Colonic mucosa (tissue), 4 donors: ENCODE measurements at places on chromosomes 2 and 18. TPM values are rescaled to one million over a fixed set of nuclear protein-coding genes. Genes with fewer than 3 reads are reported as not detected.

CNDP1 gene
- total RNA-seq: 0.10 TPM

FNDC4 gene
- 1.1 TPM for total RNA-seq

CDH2 gene
- 1.4 TPM for total RNA-seq

CNDP2 gene
- total RNA-seq: 206 TPM

SNTG2 gene
- total RNA-seq: 0.72 TPM

MAP3K20 gene
- total RNA-seq: 38.9 TPM

DNA sequence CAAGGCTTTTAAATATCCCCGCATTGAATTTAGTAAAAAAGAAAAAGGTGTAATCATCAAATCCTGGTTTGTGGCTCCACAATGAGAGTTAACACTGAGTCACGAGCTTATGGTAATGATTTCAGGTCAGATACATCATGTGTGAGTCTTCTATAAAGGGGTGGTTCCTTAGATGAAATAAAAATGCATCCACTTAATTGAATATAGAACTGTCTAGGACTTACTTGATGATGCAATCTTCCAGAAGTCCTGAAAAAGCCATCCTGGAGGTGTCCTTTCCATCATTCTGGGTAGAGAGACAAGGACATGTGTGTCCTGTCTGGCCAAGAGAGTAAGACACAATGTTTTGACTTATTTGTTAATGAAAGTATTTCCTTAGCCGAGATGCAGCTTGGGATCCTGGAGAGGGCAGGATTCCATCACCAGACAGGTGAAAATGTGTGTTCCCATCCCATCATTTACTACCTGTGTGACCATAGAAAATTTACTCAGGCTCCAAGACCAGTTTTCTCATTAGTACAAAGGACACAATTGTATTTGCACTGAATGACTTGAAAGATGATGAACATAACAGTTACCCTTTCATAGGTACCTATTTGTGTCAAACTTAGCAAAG lies 1539.8 kb upstream of the PIK3C3 start:
- no peaks in the 10 kb centered on the region for H3K36me3 ChIP-seq
- no peaks in the 10 kb centered on the region for H3K27me3 ChIP-seq
- no peak overlapping the region for H3K4me3 ChIP-seq
- DNase-seq: no peak
- no peak overlapping the region for H3K27ac ChIP-seq
- H3K4me1 ChIP-seq: no peaks in the 10 kb centered on the region

DNA sequence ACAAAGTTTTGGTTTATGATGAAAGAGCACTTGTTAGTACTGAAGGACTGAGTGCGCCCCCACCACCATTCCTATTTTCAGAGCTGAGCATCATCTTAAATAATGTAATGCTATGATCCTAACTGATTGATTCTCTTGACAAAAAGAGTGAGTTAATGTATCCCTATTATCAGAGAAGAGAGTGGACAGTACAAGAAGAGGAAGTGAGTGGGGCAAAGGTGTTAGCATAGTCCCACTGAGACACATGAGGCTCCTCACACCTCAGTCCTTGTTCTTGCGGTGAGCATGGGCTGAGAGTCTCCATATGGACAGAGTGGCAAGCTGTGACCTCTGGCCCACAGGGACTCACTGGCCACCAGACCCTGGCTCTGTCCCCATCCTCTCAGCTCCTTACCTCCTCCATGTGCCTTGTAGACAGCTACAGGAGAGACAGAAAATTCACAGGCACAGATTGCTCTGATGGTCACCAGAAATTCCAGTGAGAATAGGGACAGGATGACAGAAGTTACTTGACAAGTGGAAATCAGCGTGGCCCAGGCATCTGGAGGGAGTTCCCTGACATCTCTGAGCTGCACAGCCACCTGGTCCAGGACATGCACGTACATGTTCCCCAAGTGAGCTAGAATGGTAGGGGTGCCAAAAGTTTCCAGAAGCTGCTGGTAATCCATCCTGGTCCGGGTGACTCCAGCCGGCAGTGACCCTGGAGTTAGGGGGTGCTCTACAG lies 32.6 kb downstream of the NAPG start:
- DNase-seq: no peak
- H3K27me3 ChIP-seq: no peaks in the 10 kb centered on the region
- no peaks in the 10 kb centered on the region for H3K36me3 ChIP-seq
- H3K4me1 ChIP-seq: no peaks in the 10 kb centered on the region
- no peak overlapping the region for H3K4me3 ChIP-seq

DNA sequence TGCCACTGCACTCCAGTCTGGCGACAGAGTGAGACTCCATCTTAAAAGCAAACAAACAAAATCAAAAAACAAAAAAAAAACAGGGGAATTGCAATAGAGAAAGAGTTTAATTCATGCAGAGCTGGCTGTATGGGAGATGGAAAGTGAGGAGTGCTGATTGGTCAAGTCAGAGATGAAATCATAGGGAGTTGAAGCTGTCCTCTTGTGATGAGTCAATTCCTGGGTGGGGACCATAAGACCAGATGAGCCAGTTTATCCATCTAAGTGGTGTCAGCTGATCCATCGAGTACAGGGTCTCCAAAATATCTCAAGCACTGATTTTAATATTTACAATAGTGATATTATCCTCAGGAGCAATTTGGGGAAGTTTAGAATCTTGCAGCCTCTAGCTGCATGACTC lies 45.3 kb downstream of the FRZB start:
- no peak overlapping the region for H3K27ac ChIP-seq
- H3K4me3 ChIP-seq: no peak overlapping the region
- H3K36me3 ChIP-seq: no peaks in the 10 kb centered on the region
- no peak for DNase-seq
- H3K4me1 ChIP-seq: no peaks in the 10 kb centered on the region
- H3K27me3 ChIP-seq: no peaks in the 10 kb centered on the region

DNA sequence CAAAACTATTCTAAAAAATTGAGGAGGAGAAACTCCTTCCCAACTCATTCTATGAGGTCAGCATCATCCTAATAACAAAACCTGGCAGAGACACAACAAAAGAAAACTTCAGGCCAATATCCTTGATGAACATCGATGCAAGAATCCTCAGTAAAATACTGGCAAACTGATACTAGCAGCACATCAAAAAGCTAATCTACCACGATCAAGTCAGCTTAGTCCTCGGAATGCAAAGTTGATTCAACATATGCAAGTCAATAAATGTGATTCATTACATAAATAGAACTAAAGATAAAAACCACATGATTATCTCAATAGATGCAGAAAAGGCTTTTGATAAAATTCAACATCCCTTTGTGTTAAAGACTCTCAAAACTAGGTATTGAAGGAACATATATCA lies 63.1 kb downstream of the EHBP1 start:
- no peaks in the 10 kb centered on the region for H3K36me3 ChIP-seq
- no peaks in the 10 kb centered on the region for H3K27me3 ChIP-seq
- H3K4me1 ChIP-seq: no peaks in the 10 kb centered on the region
- DNase-seq: no peak

- no peak for DNase-seq
- no peaks in the 10 kb centered on the region for H3K4me1 ChIP-seq
- no peak overlapping the region for H3K27ac ChIP-seq
- H3K36me3 ChIP-seq: no peaks in the 10 kb centered on the region
- no peaks in the 10 kb centered on the region for H3K27me3 ChIP-seq
- no peak overlapping the region for H3K4me3 ChIP-seq
These were observed 70.4 kb upstream of the ST6GAL2 start for GRCh38 chr2:106956416-106956815.

DNA sequence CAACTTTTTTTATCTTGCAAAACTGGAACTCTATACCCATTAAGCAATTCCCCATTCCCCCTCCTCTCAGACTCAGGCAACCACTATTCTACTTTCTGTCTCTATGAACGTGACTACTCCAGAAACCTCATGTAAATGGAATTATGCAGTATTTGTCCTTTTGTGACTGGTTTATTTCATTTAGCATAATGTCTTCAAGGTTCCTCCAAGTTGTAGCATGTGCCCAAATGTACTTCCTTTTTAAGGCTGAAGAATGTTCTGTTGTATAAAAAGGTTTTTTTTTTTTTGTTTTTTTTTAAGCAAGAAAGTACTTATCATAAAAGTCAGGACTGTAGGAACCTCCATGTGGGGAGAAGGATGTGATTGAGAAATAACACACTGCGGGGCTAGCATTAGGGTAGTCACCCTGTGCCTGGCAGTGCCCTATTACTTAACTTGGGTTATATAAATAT lies 262.9 kb upstream of the FBXO11 start:
- H3K27me3 ChIP-seq: no peaks in the 10 kb centered on the region
- H3K27ac ChIP-seq: no peak overlapping the region
- H3K36me3 ChIP-seq: no peaks in the 10 kb centered on the region
- no peaks in the 10 kb centered on the region for H3K4me1 ChIP-seq
- no peak overlapping the region for H3K4me3 ChIP-seq

DNA sequence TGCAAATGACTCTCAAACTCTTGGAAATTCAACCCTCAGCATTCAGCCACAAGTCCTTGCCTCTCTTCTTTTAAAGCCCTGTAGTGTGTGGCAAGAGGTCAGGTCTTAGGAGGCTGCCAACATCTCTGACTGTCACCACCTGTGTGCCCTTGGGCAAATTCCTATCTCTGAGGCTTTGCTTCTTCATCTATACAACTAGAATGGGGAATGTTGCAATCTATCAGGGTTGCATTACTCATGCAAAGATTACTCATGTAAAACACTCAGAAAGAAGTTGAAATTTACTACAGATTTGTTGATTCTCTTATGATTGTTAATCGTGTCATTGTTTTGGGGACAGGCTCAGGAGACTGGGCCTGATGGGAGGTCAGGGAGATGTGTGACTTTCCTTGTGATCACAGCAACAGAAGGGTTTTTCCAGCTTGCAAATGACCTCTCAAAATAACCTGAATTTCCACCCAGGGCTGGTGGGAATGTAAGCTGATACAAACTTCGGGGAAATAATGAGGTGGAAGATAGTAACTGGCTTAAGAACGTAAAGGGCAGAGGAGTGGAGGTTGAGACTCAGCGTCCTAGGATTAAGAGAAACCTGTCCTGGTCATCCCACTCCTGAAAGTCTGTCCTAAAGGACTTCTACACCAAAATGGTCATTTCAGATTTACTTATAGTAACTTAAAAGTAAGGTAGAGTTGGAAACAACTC lies 32.1 kb upstream of the SIGLEC15 start:
- H3K4me1 ChIP-seq: no peaks in the 10 kb centered on the region
- H3K36me3 ChIP-seq: no peaks in the 10 kb centered on the region
- no peak overlapping the region for H3K4me3 ChIP-seq
- DNase-seq: no peak
- no peak overlapping the region for H3K27ac ChIP-seq
- H3K27me3 ChIP-seq: no peaks in the 10 kb centered on the region

DNA sequence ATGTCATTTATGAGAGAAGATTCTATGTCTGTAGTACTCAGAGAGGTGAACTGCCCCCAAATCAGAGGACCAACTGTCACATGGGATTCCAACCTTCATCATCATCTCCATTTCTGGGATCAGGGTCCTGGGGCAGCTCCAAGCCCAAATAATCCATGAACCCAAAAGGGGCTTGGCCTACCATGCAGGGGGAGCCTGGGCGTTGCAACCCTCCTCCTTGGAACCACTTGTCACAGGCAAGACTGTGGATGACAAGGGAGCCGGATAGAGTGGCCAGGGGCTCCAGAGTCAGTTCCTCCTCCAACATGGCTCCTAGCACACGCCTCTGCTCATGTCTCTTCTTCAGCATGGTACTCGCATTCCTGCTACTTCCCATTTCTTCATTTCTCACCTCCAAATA lies 7.9 kb downstream of the CTLA4 start:
- no peak overlapping the region for H3K27ac ChIP-seq
- DNase-seq: no peak
- no peak overlapping the region for H3K4me3 ChIP-seq

DNA sequence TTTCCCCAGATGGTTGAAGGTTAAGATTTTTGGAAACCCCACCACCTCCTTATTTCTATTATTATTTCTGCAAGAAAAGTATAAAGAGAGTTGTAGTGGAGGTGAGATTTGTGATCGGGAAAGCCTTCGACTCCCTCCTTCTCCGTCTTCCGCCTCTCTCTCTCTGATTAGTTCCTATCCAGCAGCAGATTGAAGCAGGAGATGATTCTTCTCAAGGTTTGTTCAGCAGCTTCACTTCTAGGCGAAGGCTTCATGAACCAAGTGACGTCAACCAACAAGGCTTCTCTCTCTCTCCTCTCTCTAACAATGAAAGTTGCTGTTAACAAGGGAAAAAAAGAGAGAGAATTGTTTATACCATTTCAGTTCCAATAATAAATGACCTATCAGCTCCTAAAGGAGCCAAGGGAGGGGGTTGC lies at the start of gene BAZ2B:
BAZ2B (minus strand) TSS at position 263 of the 416 bp plus-strand sequence. CDS start 137,829 bp downstream, outside the sequence.
- H3K4me3 ChIP-seq: peak within 1 kb of the TSS; percentile 60
- no peaks in the 10 kb centered on the region for H3K36me3 ChIP-seq
- H3K27ac ChIP-seq: peak within 1 kb of the TSS; percentile 98
- no peaks in the 10 kb centered on the region for H3K27me3 ChIP-seq
- H3K4me1 ChIP-seq: no peaks in the 10 kb centered on the region

- H3K4me1 ChIP-seq: no peaks in the 10 kb centered on the region
- H3K27me3 ChIP-seq: no peaks in the 10 kb centered on the region
- no peaks in the 10 kb centered on the region for H3K36me3 ChIP-seq
- no peak overlapping the region for H3K4me3 ChIP-seq
These were observed 9.4 kb downstream of the CASP8 start for GRCh38 chr2:201269764-201270163.

- H3K4me1 ChIP-seq: no peaks in the 10 kb centered on the region
- no peak overlapping the region for H3K4me3 ChIP-seq
- H3K36me3 ChIP-seq: no peaks in the 10 kb centered on the region
These were observed 50.7 kb upstream of the DDX18 start for GRCh38 chr2:117763804-117764203.

GRCh38 chr18:72637299-72637698 lies 93.2 kb upstream of the CBLN2 start:
- no peaks in the 10 kb centered on the region for H3K4me1 ChIP-seq
- H3K36me3 ChIP-seq: no peaks in the 10 kb centered on the region
- no peaks in the 10 kb centered on the region for H3K27me3 ChIP-seq
- no peak overlapping the region for H3K27ac ChIP-seq

DNA sequence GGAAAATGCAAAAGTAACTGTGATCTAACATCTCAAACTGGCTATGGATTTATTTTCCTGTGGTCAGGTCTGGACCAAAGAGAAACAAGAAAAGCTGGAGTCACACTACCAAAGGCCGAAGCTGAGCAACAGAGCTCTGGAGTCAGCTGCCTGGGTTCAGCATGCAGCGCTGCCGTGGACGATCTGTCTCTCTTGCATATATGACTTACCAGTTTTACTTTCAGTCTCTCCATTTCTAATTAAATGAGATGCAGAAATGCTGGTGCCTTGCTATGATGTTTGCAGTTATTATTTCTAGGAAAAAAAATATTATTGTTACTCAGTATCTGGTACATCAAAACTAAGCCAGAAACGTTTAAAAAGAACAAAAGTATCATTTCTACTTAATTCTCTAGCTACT lies 813.2 kb downstream of the RNF144A start:
- H3K27me3 ChIP-seq: no peaks in the 10 kb centered on the region
- no peaks in the 10 kb centered on the region for H3K36me3 ChIP-seq
- H3K4me3 ChIP-seq: no peak overlapping the region
- no peaks in the 10 kb centered on the region for H3K4me1 ChIP-seq
